ENCODE measurements at places on chromosomes 4 and X.
A peak's percentile ranks its signal among the peaks of the same experiment; 100 is the strongest.

- DNase-seq = no peak
Measured at GRCh38 chrX:107857837-107858236, 32.2 kb downstream of the MID2 start.

GRCh38 chrX:15496824-15497223, 3.7 kb upstream of the PIR start:
- no peak for DNase-seq

DNA sequence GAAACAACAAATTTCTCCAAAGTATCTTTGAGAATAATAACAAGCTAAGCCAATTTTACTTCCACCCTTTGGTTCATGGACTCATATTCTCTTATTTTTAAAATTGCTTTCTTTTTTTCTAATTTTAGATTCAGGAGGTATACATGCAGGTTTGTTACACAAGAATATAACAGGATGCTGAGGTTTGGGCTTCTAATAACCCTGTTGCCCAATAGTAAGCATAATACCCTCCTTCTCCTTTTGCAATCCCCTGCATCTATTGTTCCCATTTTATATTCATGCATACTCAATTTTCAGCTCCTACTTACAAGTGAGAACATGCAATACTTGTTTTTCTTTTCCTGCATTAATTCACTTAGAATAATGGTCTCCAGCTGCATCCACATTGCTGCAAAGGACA, 202.3 kb upstream of the FSTL5 start:
- DNase-seq = no peak

DNA sequence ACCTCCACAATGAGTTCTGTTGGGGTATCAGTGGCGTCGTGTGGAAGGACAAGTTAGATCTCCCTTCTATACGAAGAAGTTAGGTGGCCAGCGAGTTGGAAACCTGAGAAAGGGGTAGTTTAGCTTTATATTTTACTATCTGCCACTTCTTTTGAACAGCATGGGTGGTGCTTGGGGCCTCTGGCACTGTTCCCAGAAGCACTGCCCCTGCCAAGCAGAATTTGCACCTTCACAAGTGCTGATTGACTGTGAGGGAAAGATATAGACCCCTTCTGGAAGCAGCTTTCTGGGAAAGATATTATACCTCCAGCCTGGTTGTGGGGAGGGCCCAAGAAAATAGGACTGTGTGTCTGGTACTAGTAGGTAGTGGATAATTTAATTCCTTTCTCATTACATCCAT, 246.9 kb downstream of the FBXO8 start:
- DNase-seq = no peak

- DNase-seq = no peak
Measured at GRCh38 chr4:90349636-90350035, 222.4 kb downstream of the CCSER1 start.

DNA sequence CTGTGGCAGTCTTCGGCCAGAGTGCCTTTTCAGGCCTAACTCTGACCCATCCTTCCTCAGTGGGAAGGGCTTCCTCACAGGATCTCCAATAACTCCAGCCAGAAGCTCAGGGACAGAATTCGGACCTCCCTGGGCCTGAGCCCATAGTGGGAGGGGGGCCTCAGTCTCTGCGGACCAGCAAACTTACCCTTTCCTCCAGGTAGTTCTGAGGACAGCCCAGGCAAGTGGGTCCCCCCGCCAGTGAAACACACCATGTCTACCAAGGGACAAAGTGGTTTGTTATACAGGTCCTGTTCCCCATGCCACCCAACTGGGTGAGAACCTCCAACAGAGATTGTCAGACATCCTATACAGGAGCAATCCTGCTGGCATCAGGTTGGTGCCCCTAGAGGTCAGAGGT, 350.4 kb downstream of the RAB28 start:
- DNase-seq = no peak

- DNase-seq = no peak
Measured at GRCh38 chrX:40433160-40433559, 147.6 kb upstream of the ATP6AP2 start.

DNA sequence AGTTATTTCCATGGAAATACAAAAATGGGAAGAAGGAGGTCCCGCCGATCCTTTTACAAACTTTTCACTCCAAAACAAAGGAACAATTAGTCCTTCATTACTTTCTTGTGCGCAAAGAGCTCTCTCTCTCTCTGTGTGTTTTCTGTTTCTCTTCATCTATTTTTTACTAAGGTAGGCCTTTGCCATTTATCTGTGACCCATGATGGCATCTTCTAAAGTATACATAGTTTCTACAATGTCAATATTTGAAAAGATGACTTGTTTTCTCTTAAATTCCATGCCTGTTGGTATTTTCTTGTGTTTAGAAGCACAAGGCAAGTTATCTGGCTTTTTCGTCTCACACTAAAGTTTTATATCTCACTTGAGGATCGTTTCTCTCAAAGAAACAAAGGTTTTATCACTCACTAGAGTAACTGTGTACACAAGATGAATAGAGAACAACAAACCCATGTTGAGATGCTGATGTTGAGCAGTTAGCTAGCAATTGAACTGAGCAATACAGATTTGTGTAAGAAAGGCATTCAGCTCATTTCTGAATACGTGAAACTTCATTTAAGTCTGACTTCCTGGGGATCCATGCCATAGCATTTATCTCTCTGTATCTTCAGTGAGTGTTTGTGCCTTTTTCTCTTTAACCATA, 250.3 kb downstream of the GBA3 start:
- no peak for DNase-seq

DNA sequence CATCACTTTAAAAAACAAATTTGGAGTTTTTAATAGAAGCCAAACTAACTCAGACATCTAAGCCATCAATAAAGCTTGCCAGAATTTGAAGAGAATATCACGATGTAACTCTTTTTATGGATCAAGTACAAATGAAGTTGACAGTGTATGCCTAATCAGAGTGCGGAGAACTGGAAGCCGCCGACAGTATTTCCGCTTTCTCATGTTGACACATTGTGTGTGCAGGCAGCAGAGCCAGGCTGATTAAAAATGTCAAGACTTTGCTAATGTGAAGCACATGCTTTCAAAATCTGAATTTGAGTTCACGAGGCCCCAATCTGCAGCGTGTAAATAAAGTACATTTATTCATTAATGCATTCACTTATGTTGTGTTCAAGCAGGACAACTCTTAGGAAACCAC, 161.2 kb downstream of the TENM3 start:
- no peak for DNase-seq

DNA sequence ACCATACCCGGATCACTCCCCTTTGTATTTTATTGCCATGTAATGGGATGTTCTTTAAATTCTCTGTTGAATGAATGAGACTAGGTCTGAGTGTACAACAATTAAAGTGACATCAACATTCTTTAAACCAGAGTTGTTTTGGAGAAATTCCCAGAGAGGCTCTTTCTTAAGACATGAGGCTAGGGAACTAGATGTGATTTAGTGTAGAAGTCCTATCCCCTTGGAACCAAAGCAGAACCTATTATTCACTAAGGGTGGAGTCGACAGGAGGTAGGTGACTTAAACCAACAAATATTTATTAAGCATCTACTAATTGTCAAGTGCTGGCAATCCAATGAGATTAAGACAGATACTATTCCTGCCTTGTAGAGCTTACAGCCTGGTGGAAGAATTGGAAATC, 1.7 kb downstream of the EIF1AX start:
- DNase-seq = no peak

DNA sequence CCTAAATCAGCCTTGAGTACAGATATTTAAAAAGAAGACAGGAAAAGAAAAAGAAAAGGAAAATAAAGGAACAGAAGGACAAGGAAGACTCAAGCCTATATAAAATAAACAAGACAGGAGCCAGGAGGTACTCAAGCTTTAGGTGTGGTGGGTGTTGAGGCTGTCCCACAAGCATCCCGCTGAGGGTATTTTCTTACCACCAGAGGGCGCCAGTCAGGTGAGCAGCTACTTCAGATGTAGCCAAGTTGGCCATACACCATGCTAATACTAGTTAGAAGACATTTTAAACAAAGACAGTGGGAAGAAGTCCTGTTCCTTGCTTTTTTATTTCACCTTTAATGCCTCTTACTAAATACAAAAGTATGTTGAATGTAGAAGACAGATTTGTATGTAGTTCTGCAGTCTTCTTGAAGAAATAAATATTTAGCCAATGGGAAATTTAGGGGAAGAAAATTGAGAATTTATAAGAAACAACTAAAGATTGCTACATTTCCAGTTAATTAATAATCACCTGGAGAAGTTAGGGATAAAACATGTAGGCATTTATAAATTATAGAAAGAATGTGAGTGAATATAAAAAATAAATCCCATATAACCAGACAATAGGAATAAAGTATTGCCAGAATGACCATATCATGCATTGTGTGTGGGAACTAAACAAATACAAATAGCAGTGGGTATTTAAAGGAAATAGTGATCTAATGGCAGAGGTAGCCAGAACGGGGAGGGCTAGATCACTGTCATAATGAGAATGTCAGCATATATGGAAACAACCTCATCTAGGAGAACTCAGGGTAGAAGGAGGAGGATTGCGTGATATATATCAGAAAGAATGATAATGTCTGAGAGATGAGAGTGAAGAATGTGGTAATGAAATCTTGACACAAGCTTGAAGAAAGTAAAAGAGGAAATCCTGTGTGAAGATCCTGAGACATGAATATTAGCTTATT, 71.0 kb downstream of the MTHFD2L start:
- DNase-seq = peak; percentile 72

GRCh38 chr4:83961575-83961974, 425.7 kb downstream of the GPAT3 start:
- no peak for DNase-seq

DNA sequence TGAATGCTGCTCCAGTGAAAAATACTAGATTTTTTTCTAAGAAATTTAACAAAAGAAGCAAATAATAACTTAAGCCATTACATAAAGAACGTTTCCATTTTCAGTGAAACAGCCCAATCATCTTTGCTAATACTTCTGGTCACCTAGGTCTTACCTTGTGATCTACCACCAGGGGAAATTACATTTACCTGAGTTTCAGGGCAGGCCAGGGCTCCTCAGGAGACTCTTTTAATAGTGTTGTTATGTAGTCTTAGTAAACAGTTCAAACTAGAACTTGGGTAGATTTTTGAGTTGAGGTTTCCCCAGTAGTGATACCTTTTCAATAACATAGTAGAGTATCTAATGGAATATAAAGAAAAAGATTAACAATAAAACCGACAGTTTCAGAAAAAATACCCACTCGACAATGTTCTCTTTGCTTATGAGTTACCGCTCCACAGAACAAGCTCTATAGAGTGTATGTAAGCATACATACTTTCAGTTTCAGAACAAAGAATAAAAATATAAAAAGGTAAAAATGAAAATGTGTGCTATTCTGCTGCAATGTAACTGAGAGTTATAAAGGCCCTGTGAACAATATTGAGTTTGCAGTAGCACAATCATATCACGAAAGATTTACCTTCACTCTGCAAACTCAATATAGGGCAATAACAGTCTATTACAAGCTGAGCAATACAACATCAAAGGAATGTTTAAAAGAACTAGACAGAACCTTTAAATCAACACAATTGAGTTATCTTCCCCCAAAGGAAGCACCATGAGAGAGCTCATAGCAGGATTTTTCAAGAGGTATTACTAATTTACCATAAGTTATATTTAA, 165.8 kb downstream of the ATOH1 start:
- no peak for DNase-seq

GRCh38 chr4:1061760-1062159, 50.3 kb downstream of the FGFRL1 start:
- DNase-seq = no peak

GRCh38 chrX:134244043-134244442, 7.1 kb downstream of the CCDC160 start:
- no peak for DNase-seq

DNA sequence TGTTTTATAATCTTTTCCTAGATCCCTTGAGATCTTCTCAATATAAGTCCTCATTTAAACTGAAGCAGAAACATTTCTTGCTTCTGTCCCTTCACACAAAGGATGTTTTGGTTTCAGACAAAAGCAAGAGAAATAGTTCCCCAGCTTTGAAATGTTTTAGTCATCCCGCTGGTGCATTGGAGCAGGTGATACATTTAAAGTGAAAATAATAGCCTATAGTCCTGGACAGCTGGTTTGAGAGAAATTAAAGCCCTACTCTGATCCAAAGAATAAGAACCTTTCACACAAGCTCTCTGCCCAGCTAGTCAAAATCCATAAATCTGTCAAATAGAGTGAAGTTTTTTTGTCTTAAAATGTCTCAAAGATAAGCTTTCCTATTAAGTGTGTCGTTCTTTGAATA, 79.4 kb downstream of the LUZP4 start:
- no peak for DNase-seq

DNA sequence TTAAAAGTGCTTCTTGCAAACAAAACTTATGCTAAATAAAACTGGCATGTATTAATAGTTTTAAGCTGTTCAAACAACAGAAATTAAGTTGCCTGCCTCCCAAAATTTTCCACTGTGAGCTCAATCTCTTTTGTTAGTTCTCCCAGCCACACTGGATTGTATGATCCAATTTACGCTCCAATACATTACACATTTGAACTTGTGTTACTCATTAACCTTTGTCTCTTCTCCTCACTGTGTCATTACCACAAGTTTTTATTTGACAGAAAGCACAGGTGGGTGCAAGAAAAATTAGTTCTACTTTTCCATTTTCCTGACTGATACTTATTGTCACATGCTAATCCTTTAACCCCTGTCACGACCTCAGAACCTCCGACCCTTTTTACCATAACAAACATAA, 55.5 kb downstream of the SHISA3 start:
- no peak for DNase-seq

DNA sequence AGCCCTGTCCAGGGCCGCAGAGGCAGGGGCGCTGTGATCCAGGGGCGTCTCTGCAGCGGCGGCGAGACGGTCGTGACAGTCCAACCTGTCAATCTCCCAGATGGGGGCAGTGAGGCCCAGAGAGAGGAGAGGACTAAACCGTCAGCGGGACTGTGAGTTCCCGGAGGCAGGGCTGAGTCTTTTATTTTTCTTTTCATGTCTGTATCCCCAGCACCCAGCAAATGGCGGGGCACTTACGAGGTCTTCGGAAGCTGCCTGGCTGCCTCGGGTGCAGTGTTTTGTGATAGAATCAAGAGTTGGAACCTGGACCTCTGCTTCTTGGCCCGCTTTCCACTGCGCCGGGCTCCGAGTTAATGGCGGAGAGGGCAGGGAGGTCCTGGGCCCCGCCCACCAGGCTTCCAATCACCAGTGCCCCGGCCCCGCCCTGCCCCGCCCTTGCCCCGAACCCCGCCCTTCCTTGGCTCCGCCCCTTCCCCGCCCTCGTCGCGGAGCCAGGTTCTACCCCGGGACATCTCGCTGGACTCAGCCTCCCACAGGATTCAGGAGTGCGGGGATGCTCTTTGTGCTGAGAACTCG, 35.3 kb upstream of the GRPEL1 start:
- DNase-seq = peak; percentile 76

DNA sequence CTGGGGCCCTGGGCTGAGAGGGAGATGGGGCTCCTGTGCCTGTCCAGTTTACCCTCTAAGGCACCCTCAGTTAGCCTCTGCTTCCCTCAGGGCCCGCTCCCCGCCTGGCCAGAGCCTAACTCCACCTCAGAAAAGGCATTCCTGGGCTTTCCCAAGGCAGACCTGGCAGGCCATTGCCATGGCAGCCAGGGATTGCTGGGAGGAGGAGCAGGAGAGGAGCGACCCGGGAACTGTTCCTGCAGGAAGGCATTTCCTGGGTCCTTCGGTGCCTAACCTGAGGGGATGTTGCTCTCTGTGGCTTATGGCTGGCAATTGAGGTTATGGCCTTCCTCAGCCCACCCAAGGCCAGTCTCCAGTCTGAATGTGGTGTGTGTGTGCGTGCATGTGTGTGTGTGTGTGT, 131.3 kb downstream of the PJA1 start:
- DNase-seq = no peak

Measured in CD4-positive, alpha-beta T cell treated with Interleukin-15 for 4 hours (primary cell).